ENCODE measurements at places on chromosomes 1 and 21.

DNA sequence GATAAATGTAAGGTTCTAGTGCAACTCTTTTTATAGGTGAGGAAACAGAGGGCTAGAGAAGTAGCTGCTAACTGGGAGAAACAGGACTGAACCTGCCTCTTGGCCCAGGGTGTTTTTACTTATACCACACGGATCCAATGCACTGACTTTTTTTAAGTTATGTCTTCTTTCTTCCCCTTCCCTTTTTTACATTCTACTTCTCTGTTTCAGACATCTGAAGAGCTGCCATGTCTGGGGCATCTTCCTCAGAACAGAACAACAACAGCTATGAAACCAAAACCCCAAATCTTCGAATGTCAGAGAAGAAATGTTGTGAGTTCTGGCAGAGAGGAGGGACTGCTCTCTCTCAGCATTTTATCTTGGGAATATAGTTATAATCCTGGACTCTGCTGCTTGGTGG lies 1.4 kb downstream of the PFKFB2 start:
- no peak for DNase-seq

DNA sequence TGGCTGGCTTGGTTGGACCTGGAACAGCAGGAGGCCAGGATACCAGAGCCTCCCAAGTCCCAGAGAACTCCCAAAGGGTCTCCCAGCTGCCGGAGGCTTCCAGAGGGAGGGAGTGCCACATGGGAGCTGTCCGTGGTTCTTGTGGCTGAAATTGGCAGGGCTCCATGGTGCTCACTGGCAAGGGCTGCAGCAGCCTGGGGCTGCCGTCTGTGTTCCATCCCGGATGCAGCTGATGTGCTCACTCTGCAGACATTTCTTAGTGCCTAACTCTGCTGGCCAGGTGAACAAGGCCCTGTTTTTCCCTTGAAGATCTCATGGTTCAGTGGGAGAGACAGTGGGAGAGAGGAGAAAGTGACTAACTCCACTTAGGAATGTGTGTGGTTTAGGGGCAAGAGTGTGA lies 261.1 kb downstream of the CAMTA1 start:
- no peak for DNase-seq

- DNase-seq, result no peak
These were observed 32.7 kb downstream of the HSPG2 start for GRCh38 chr1:21904454-21904703.

DNA sequence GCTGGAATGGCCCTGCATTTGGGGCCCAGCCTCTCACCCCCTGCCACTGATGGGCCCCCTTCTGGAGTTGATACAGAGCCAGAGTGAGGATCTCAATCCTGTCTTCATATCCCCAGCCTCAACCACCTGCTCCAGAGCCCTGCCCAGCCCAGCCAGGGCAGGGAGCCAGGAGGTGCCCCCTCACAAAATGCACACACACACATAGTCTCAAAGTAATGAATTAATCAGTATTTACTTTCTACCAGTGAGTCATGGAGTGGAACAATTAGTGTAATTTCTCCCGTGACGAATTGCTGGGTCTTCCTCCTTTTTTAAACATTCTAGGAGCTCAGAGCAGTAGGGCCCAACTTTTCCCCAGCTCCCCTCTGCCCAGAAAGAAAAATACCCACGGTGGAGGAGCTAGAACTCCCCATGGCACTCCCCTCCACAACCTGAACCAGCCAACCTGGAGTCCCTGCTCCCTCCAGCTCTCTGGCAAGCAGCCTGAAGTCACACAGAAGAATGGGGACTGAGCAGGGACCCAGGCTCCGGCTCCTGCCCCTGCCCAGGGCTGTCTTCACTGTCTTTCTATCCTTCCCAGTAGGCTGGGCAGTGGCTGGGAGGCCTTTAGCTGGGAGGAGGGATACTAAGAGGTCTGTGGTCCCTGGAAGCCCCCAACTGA lies 29.3 kb downstream of the SDC3 start:
- no peak for DNase-seq

DNA sequence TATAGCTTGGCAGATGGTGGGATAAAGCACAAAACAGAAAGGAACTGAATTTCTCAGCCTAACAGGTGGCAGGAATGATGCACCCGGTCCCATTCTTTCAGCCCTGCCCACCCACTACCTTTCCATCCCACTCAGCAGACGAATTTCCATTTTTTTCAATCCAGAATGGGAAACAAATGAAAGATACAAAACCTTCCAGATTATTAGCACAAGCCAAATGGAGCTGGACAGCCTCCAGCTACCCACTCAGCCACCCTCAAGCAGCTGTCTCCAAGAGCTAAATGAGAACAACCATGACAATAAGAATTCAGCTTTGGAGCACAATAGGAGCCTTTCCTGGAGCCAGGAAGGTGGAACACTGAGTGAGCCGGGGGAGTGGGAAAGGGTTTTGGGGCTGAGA lies 96.3 kb upstream of the ST6GALNAC5 start:
- DNase-seq, result no peak

GRCh38 chr1:93679546-93679945 lies 2.1 kb downstream of the BCAR3 start:
- no peak for DNase-seq

GRCh38 chr1:44275991-44276405 lies 62.7 kb downstream of the DMAP1 start:
- no peak for DNase-seq

GRCh38 chr1:228101614-228101993 lies 1.5 kb downstream of the C1orf35 start:
- DNase-seq, result no peak

DNA sequence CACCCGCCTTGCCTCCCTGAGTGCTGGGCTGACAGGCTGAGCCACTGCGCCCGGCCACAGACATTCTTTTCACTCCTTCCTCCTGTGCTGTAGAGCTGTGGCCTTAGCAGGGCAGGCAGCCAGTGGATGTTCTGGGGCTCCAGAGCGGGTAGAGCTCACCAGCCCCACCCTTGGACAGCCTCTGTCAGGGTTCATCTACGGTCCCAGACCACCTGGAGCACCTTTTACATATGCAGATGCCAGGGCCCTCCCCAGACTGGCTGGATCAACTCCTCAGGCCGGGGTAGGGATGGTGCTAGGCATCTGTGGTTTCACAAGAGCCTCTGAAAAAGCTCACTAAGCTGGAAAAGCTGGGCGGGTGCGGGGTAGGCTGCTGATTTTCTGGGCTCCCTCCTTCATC lies 4.6 kb downstream of the ATP13A2 start:
- no peak for DNase-seq

Measured in NCI-H2081 treated with DMSO at 0.1 percent for 48 hours (cell line).